ENCODE measurements at places on chromosomes 2 and 18. TPM values are rescaled to one million over a fixed set of nuclear protein-coding genes. Genes with fewer than 3 reads are reported as not detected.

GRCh38 chr2:216949700-216950413 lies 90.0 kb upstream of the TNP1 start:
- H3K27me3 ChIP-seq = peaks cover 1% of the 10 kb centered on the region
- DNase-seq = no peak
- no peaks in the 10 kb centered on the region for H3K4me1 ChIP-seq
- H3K4me3 ChIP-seq = no peak overlapping the region

- peaks cover 10% of the 10 kb centered on the region for H3K4me1 ChIP-seq
- peaks cover 8% of the 10 kb centered on the region for H3K27me3 ChIP-seq
- no peaks in the 10 kb centered on the region for H3K36me3 ChIP-seq
Observed at GRCh38 chr2:209425471-209426071, 1.7 kb downstream of the MAP2 start.

GRCh38 chr18:6994056-6994770 lies 123.4 kb downstream of the LAMA1 start:
- H3K27me3 ChIP-seq = no peaks in the 10 kb centered on the region
- H3K4me3 ChIP-seq = no peak overlapping the region
- peak overlapping the region; percentile 77 for H3K27ac ChIP-seq
- DNase-seq = peak; percentile 22
- H3K36me3 ChIP-seq = no peaks in the 10 kb centered on the region

DNA sequence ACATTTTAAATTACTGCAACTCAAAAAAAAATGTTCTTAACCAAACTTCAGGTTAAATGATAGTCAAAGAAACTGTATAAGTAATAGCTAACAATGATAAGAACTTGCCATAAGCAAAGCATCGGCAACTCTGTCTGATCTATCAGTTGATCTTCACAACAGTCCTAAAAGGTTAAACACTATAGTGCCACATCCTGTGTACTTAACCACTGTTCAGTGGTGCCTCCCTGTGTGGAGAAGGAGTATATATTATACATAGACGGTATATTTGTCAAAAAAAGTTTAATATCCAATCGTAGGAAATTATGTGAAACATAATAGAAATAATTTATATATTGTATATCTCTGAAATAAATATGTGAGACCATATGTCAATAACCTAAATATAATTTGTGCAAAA lies 13.0 kb downstream of the DTNA start:
- H3K27ac ChIP-seq = no peak overlapping the region
- H3K36me3 ChIP-seq = no peaks in the 10 kb centered on the region
- H3K4me3 ChIP-seq = no peak overlapping the region
- H3K27me3 ChIP-seq = no peaks in the 10 kb centered on the region
- no peak for DNase-seq

GRCh38 chr2:138113871-138114525 lies 149.7 kb downstream of the HNMT start:
- H3K27ac ChIP-seq = no peak overlapping the region
- H3K4me1 ChIP-seq = no peaks in the 10 kb centered on the region
- no peak for DNase-seq
- no peak overlapping the region for H3K4me3 ChIP-seq

DNA sequence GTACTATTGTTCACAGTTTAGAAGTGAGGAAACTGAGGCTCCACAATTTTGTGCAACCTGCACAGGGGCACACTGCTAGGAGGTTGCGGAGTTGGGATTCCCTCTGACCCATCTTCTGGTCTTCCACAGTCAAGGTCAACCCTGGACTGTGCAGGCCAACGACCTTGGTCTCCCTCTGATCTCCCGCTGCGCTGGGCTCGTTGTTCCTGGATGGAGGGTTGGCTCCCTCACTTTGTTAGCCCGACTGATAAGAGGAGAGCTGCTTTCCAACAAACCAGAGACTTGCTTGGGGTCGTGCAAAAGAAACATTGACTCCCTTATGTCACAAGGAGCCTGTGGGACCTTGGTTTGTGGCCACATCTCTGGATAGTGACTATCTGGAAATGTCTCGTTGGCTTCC lies 187.6 kb downstream of the MYCN start:
- no peak for DNase-seq
- peaks cover 2% of the 10 kb centered on the region for H3K27me3 ChIP-seq
- no peak overlapping the region for H3K4me3 ChIP-seq
- H3K27ac ChIP-seq = no peak overlapping the region
- no peaks in the 10 kb centered on the region for H3K36me3 ChIP-seq

DNA sequence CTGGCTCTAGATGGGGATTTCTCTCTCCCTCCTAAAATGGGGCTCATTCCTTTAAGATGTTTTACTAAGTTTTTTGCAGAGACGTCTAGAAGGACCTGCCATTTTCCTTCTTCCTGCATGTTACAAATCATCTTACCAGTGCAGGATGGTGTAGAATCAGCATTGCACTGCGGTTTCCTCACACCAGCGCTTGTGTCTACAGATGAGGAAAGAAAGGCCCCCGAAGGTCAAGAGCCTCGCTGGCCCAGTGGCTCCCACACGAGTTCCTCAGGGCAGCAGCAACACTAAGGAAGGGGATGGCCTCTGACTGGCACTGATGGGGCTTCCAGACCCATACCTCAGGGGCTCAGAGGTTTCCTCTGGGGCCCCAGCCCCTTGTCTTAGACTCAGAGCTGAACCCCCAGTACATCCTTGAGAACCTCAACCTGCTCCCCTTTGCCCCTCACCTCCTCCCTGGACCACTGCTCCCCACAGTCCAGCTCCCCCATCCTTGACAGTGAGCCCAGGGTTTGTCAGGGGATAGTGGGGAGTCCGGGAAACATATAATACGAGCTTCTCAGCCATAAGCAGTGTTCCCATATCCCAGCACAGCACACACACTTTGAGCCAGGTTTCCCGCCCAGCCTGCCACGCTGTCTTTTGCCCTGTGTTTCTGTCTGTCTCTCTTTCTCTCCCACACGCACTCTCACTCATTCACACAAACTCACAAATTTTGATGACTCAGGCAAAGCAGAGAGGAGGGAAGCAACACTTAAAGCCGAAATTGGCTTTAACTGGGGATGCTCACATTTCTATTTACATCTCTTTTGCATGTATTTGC lies 29.4 kb downstream of the ZFP36L2 start:
- no peaks in the 10 kb centered on the region for H3K36me3 ChIP-seq
- no peak overlapping the region for H3K27ac ChIP-seq
- H3K4me1 ChIP-seq = peaks cover 7% of the 10 kb centered on the region
- no peak overlapping the region for H3K4me3 ChIP-seq
- no peak for DNase-seq

GRCh38 chr2:162148956-162149355 lies 3.1 kb downstream of the GCG start:
- H3K4me3 ChIP-seq = no peak overlapping the region
- H3K4me1 ChIP-seq = no peaks in the 10 kb centered on the region
- no peak for DNase-seq
- H3K27me3 ChIP-seq = no peaks in the 10 kb centered on the region
- H3K27ac ChIP-seq = no peak overlapping the region
- no peaks in the 10 kb centered on the region for H3K36me3 ChIP-seq

- H3K4me3 ChIP-seq = peak within 1 kb of the TSS; percentile 99
- H3K4me1 ChIP-seq = peaks cover 9% of the 10 kb centered on the region
Observed at GRCh38 chr2:110204408-110205385, at the start of gene NPHP1. NPHP1 (minus strand) TSS chr2:110205013; CDS start chr2:110204968, 45 bp downstream.

The EVA1A gene
- 19.9 TPM for total RNA-seq

The MC4R gene
- not detected for total RNA-seq

The CHN1 gene
- total RNA-seq = 26.3 TPM
